Glomerular endothelial cell (primary cell): ENCODE measurements at places on chromosomes 6 and 20.

GRCh38 chr6:105851606-105852005 lies 234.5 kb upstream of the PRDM1 start:
- DNase-seq: no peak

DNA sequence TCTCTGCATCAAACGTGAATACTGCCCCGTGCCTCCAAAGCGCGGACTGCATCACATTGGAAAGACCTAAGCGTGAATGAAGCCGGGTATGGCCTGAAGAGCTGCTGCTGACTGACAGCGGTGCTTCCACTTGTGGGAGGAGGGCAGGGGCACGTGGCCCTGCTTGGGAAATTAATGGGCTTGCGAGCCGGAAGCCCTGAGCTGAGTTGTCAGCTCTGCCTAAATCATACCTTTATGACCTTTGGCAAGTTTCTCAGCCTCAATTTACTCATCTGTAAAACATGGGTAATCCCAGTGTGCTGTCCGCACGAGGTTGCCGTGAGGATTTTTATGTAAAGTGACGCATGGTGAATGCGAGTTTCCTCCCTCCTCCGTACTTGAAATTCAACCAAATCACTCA lies 67.0 kb upstream of the FOXQ1 start:
- no peak for DNase-seq

DNA sequence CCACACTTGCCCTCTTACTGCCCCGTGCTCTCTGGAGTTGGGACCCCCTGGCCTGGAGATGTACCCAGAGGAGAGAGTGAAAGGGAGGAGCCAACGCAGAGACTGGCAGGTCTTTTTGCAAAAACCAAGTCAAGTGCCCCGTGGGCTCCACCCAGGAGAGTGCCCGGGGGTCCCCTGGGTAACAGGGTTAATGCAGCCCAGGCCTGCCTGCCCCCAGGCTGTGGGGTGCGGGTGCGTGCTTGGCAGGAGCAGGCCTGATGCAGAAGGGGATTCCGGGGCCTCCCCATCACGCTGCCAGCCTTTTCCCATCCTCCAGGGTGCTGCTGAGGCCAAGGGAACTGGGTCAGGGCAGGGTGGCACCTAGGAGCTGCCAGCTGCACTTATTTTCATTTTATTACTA lies 184.4 kb downstream of the ERMARD start:
- DNase-seq: no peak

GRCh38 chr20:25364180-25364788 lies 26.4 kb downstream of the ABHD12 start:
- no peak for DNase-seq

GRCh38 chr6:5090603-5091002 lies 5.5 kb downstream of the PPP1R3G start:
- DNase-seq: no peak

- DNase-seq: peak; percentile 23
Measured at GRCh38 chr20:36988494-36988966, 37.0 kb upstream of the SAMHD1 start.

GRCh38 chr6:42530751-42531150 lies 33.1 kb upstream of the UBR2 start:
- DNase-seq: no peak

DNA sequence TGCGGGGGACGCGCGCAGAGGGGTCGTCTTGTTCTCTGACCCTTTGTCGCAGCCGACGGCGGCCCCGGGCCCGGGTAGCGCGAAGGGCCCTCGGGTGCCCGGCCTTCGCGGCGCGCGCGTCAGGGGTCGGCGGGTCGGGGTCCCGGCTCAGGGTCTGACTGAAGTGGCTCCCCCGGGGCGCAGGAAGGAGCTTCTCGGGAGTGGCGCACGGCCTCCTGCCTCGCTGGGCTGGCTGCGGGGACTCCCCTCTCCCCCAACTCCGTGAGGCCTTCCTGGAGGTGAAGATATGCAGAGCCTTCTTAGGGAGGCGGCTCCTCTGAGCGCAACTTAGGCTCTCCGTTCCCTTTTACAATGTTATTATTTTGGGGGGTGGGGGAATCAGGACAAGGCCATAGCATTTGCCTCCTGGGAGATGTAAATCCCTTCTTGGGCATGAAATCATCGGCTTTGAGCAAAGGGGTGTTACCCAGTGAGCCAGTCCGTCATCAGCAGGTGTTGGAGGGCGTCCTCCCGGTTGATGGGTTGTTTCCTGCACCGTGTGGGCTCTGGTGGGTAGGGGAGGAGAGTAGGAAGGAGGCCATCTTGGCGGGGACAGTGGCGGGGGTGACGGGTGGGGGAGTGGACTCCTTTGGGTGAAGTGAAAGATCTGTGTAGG lies 523 bp downstream of the CDS2 start:
- no peak for DNase-seq

GRCh38 chr6:114407426-114408035 lies 64.7 kb upstream of the HS3ST5 start:
- DNase-seq: no peak

GRCh38 chr6:75283907-75284631 lies 523 bp downstream of the TMEM30A start:
- no peak for DNase-seq

GRCh38 chr6:13273931-13274706 lies 54.2 kb downstream of the TBC1D7 start:
- DNase-seq: no peak

GRCh38 chr6:123875784-123876183 lies 72.1 kb downstream of the NKAIN2 start:
- no peak for DNase-seq

- DNase-seq: no peak
Measured at GRCh38 chr6:33620158-33620855, 815 bp upstream of the ITPR3 start.

DNA sequence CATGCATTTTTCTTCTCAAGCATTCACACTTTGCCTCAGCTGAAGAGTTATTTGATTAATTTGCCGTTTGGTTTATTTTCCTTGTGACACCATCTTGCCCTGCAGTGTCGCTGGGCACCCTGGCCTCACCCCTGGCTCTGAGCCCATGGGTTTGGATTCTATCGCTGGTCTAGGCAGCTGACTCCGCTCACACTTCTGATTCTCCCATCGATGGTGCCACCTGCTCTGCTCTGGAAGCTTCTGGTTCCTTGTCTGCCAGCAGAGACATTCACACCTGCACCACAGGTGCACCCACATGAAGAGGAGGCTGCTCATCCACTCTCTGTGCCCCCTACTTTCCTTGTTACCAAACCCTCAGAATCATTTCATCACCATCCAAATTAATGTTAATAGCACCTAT lies 291.6 kb upstream of the CDH4 start:
- DNase-seq: no peak

- peak; percentile 75 for DNase-seq
Measured at GRCh38 chr20:7841971-7842310, 98.3 kb downstream of the HAO1 start.

- no peak for DNase-seq
Measured at GRCh38 chr6:113598786-113599185, 258.4 kb upstream of the MARCKS start.

DNA sequence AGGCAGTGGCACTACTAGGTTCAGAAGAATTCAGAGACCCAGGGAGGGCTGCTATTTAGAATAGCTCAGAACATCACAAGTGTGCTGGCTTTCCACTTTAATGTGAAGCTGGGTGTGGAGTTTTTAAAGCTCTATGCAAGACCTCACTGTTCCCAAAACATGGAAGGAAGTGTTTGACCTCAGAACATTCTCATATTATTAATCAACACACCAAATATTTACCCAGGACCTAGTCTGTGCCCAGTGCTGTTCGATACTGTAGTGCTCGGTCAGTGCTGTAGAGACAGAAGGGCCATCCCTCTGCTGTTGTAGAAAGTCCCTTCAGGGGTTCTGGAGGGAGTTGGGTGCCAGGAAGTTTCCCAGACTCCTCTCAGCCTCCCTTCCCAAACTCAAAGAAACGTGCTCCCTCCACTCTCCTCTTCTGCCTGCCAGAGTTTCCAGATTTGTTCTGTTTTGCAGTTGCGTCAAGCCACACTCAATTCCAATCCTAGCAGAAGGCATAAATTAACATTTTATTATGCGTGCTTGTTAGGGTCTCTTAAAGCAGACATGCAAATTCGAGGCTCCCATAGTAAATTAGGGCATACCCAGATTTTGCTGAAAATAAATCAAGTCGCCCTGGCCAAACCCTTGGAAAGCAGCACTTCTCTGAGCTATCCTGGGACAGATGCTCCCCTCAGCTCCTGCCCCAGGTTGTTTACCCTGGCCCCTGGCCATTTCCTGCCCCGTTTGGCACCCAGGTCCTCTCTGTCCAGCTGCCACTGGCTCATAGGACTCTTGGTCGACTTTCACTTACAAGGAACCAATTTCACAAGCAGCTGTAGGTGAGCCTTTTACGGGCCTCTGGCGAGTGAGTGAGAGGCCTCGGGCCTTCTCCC lies 248.6 kb downstream of the HIVEP2 start:
- no peak for DNase-seq

- DNase-seq: no peak
Measured at GRCh38 chr6:17741507-17741906, 34.8 kb upstream of the NUP153 start.

- DNase-seq: no peak
Measured at GRCh38 chr20:8246153-8246552, 114.1 kb downstream of the PLCB1 start.

DNA sequence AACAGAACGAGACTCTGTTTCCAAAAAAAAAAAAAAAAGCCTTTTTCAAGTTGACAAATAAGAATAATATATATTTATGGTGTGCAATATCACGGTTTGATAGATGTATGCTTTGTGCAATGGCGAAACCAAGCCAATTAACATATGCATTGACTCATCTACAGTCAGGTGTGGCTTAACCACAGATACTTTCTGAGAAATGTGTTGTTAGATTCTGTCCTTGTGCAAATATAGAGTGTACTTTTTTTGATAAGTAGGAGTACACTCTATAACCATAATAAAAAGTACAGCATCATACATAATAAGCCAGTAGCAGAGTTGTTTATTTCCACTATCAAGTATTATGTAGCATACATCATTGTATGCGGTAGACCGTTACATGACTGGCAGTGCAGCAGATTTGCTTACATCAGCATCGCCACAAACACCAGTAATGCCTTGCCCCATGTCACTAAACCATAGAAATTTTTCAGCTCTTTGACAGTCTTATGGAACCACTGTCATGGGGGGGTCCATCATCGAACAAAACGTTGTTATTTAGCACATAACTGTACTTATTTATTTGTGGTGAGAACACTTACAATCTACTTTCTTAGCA lies 59.2 kb downstream of the TMEM170B start:
- no peak for DNase-seq

- no peak for DNase-seq
Measured at GRCh38 chr20:63773571-63774241, 34.1 kb downstream of the SLC2A4RG start.

DNA sequence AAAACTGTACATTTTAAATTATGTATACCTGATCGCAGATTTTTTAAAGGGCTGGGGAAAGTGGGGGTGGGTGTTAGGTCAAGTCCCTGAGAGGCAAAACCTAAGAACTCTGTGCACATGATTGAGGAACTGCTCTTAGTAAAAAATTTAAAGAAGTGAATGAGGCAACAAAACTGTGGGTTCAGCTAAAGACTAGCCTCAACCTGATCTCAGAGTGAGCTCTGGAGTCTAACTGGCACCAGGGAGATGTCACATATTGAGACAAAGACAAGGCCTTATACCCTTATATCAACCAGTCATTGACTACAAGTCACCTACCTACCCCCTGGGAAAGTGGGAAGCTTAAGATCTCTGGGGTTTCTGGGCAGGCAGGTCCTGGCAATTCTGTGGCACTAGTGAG lies 27.4 kb upstream of the RUNX2 start:
- DNase-seq: no peak

- no peak for DNase-seq
Measured at GRCh38 chr20:56893226-56893917, 264.3 kb downstream of the TFAP2C start.

GRCh38 chr6:93088621-93089501 lies 330.5 kb downstream of the EPHA7 start:
- DNase-seq: no peak

DNA sequence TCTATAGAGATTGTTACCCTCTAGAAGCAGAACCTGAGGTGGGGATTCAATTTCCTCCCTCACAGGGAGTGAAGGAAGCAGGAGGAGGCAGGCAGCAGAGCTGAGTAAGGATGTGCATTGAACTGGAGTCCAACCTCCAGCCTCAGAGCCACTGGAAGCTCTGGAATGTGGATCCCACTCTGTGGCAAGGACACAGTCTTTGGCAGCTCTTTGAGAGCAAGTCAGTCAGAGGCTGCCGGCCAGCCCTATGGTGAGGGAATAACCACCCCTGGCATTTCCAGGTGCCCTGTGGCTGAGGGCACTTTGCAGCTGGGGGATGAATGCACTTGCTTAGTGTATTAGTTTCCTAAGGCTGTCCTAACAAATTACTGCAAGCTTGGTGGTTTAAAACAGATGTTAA lies 37.2 kb downstream of the EBF4 start:
- DNase-seq: no peak

- DNase-seq: no peak
Measured at GRCh38 chr6:106372838-106373501, 12.5 kb downstream of the CRYBG1 start.

DNA sequence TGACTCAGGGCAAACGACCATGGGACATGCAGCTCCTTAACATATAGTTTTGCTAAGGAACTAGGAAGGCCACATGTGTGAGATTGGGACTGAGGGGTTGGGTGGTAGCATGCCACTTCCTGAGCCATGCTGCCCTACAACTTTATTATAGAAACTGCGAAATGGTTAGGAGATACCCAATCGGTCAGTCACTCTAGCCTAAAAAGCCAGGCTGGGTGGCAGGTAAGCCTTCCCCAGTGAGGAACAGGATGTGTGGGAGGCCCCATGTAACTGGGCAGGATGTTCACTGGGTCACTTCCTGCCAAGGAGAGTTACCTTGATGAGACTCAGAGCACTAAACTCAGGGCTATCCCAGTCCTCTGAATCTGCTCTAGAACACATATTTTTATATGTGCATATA lies 123.5 kb downstream of the MAP3K7 start:
- DNase-seq: no peak

DNA sequence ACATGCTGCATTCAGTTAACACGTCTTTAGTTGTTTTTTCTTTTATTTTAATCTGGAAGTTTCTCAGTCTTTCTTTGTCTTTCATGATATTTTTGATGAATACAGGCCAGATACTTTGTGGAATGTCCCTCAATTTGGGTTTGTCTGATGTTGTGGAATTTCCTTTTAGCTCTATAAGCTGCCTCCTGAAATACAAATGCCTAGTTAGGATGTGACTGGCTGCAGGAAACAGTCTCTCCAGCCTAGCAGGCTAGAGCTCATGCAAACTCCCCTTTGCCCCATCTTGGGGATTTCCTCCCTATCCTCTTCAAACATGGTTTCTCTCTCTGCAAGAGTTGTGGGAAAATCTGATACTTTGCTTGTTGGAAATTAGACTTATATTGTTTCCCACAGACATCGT lies 89.3 kb upstream of the JAG1 start:
- no peak for DNase-seq

GRCh38 chr6:144086959-144087358 lies 8.4 kb downstream of the SF3B5 start:
- no peak for DNase-seq

- no peak for DNase-seq
Measured at GRCh38 chr20:21183722-21184121, 57.8 kb downstream of the KIZ start.

GRCh38 chr20:31602779-31603441 lies 2.2 kb upstream of the ID1 start:
- DNase-seq: no peak

GRCh38 chr6:15184441-15184861 lies 61.4 kb upstream of the JARID2 start:
- DNase-seq: no peak

GRCh38 chr6:14241255-14242070 lies 123.9 kb downstream of the CD83 start:
- DNase-seq: no peak

- DNase-seq: no peak
Measured at GRCh38 chr6:127085181-127085580, 33.3 kb upstream of the RSPO3 start.

- DNase-seq: no peak
Measured at GRCh38 chr20:63484236-63484635, 11.8 kb upstream of the KCNQ2 start.
